Stimulated activated CD4-positive, alpha-beta T cell treated with anti-CD3 and anti-CD28 coated beads, Interleukin-15, amount 100 ng/mL, for 24 hours (primary cell): ENCODE measurements at places on chromosomes 4 and X.

DNA sequence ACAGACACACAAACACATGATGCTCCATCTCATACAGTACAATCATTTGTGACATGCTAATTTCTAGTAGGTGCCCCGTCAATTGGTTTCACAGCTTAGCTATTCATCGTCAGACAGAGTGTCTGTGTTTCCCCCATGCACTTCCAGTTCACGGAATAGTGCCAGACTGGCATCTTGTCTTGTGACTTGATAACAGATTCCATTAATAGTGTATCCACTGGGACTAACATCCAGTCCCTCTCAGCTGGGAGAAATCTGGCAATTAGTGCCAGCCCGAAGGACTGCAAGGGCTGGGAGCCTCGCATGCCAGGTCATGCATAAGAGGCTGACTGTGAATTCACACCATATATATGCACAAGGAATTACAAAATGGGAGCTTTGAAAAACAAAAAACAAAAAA, 20.2 kb upstream of the GATB start:
- DNase-seq: no peak

DNA sequence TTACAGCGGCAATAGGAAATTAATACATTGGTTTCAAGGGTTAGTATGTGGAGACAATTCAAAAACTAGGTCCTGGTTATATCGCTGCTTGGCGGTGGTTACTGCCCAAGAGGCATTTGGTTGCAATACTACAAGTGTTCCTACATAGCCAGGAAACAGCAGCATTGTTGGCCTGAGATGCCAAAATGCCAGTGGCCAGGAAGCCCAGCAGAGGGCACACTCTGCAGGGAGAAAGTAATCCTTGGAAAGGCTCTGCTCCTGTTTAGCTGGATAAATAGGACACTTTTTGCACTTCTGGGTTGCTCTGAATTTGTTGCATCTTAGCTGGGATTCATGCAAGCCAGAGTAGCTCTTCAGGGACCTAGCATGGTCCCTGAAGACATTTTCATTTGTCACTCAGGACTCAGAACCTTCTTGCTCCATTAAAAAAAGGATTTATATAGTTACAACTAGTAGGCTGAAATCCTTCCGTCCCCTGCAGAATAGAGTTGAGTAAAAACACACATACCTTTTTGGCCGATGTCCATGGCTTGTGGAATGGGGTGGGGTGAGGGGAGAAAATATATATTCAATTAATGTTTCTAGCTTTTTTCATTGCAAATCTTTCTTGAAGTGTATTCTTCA, 8.1 kb upstream of the GPR119 start:
- no peak for DNase-seq

DNA sequence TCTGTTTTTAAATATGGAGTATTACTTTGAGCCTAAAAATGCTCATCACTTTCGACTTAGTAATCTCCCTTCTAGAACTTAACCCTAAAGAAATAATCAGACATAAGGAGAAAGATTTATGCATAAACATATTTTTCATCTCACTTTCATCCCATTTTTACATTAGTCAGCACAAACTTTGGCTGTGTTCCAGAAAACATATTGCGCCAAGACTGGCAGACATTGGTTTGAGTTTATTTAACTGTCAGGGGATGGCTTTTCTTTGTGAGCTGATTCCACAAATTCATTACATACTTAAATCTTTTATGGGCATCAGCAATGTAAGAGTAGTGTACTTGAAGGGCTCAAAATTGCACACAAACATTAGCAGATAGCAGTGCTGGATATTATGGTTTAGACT, 23.7 kb downstream of the MAOA start:
- DNase-seq: no peak

- no peak for DNase-seq
Observed at GRCh38 chr4:5632571-5632970, 75.8 kb downstream of the EVC2 start.

DNA sequence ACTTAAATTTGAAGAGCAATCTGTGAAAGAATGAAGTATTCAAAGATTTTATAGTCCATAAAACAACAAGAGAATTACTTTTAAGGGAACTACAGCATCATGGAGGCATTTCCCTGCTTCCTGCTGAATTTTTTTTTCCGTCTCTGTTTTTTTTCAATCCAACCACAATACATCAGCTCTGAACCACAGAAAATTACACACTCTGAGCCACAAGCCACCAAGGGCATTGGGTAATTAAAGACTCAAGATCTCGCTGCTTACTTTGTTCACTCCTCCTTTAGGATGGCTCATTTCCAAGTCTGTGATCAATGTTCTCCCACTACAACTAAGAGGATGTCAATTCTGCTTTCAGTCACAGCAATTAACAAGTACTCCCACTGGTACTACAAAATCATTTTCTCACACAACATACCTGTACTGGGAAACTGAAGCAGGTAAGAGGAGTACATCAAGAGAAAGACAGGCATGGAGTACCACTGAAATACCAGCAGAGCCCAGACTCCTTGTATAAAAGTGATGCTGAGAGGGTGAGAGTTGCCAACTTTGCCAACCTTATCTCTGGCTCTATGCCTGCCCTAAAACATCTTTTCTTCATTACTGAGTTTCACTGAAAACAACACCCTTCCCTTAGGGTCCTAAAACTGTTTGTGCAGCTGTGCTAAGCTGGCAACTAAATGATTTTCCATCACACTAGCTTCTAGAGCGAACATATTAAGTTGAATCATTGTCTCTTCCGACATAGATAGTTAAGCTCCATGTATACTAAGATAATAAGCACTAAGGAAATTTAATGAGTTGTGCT, 105.8 kb upstream of the MAGEB18 start:
- no peak for DNase-seq

DNA sequence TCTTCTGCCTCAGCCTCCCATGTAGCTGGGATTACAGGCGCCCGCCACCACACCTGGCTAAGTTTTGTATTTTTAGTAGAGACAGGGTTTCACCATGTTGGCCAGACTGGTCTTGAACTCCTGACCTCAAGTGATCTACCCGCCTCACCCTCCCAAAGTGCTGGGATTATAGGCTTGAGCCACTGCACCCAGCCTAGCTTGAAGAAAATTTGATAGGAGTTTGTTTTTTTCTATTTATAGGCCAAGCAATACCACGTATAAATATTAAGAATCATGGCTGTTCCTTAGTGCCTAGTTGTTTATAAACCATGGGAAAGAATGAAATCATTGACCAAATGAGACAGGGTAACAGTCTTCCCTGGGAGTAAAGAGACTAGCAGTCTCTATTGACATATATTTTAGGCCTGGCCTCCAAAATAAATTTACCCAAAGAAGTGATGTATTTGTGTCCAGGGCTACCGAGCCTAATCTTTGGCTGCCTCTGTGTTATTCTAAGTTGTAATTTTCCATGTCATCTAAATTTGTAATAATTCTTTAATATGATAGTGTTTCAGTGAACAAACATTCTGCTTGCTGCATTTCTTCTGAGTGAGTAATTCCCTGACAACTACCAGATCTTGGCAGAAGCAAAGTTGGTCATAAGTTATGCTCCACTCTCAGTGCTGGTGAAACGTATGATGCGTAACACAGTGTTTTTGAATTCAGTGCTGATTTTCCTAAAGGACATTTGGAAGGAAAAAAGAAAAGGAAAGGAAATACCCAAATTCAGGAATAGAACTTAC, 10.3 kb downstream of the PKD2 start:
- DNase-seq: no peak

DNA sequence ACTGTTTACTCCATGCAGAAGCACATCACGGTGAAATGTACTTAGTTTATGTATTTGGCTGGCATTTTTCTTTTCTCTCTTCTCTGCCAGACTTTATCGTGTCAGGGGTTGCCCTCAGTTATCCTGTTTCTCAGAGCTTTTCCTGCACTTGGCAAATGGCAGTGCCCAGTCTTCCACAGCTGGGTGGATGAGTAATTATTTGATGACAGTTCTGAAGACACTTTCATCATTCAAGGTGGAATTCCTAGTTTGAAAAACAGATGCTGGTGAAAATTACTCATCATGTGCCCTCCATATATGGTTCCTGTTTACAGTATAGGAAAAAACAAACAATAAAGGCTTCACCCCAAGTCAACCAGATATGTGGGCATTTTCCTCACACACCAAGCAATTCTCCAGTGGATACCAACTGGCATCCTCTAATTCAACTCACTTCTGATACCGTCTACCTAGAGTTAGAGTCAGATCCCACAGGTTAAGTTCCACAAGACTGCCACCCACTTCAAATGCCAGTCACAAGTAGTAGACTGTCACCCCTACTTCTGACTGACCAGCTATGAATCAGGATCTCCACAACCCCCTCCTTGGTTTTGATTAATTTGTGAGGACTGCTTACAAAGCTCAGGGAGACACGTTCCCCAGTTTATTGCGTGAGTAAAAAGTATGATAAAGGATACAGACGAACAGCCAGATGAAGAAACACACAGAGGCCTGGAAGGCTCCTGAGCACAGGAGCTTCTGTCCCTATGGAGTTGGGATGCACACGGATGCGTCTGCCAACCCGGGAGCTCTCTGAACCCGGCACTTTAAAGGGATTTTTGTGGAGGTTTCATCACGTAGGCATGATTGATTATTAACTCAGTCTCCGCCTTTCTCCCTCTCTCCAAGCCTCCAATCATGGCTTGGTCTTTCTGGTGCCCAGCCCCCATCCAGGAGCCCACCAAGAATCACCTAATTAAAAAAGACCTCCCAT, 72.9 kb downstream of the CLDN34 start:
- no peak for DNase-seq

GRCh38 chrX:146614663-146615478, 194.7 kb upstream of the CXorf51B start:
- no peak for DNase-seq

DNA sequence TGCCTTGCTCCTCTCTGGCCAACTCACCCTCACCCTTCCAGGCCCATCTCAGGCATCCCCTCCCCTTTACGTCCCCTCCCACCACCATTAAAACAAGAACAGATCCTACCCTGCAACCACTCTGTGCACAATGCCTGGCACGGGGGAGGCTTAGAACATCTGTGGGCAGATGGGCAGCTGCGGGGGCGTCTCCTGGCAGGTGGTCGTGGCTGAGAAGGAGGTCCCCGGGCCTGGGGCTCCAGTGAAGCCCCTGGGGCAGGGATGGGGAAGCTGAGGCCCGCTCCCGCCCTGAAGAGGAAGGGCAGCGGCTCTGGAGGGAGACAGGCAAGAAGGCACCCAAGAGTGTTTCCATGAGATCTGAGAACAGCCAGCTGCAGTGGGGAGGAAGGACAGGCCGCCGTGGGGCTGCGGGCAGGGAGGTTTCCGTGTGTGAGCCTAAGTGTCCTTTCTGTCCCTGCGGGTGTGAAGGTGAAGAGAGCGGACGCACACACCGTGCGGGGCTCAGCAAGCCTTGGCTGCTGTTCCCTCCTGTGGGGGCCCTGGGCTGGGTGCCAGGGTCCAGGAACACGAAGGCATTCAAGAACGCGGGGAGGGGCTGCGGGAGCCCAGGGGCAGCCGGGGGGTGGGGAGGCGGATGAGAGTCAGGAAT, 7.8 kb upstream of the TBC1D14 start:
- no peak for DNase-seq

DNA sequence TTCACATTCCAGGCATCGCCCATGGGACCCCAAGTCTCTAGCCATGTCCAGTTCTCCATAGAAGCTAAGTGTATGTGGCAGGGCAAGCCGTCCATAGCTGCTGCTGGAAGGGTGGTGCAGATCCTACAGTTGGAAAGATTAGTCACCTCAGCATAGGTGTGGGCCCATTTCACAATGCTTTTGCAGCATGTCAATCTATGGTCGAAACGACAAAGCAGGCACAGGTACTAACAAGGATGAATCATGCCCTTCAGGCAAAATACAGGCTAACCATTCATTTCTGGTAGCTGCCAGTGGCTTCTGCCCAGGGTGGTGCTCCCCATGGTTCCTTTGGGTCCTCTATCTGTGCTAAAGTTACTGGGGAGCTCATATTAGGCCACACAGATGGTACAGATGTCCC, 225.2 kb downstream of the ADGRL3 start:
- no peak for DNase-seq
